NCI-H2171 treated with DMSO at 0.1 percent for 48 hours (cell line): ENCODE measurements at places on chromosomes 5 and 9.

DNA sequence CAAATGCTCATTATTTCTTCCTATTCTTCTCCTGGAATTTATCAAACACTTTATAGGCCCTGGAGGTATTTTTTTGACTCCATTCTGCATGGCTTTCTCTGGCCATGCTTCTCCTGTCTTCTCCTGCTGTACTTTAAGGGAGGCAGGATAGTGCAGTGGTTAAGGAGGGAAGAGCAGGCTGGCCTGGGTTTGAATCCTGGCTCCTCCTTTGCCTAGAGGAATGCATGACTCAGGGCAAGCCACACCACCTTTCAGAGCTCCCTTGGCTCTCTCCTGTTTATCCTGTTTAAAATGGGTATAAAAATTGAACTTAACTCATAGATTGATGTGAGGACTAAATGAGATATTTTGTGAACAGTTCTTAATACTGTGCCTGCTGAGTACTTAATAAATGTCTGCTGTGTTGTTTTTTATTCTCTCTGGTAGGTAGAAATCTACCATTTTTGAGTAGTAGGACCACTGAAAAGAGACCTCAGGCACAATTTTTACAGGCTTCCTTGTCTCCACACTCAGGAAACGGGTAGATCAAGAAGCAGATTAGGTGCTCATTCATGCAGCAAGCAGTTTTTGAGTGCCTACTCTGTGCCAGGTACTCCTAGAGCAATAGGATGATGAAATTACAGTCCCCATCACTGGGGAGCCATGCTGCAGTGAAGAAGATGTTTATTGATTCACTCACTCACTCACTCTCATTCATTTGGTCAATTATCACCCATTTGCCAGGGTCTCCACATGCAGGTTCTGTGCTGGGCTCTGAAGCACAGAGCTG lies 32.7 kb upstream of the ARAP3 start:
- no peak for DNase-seq

GRCh38 chr5:74113196-74113540 lies 487.2 kb downstream of the ARHGEF28 start:
- peak; percentile 8 for DNase-seq

- DNase-seq: no peak
These were observed 34.6 kb downstream of the SGCD start for GRCh38 chr5:156361436-156362109.

GRCh38 chr5:56060276-56061110 lies 65.7 kb upstream of the IL6ST start:
- no peak for DNase-seq

- DNase-seq: no peak
These were observed 80.2 kb downstream of the FGF18 start for GRCh38 chr5:171499611-171500010.

DNA sequence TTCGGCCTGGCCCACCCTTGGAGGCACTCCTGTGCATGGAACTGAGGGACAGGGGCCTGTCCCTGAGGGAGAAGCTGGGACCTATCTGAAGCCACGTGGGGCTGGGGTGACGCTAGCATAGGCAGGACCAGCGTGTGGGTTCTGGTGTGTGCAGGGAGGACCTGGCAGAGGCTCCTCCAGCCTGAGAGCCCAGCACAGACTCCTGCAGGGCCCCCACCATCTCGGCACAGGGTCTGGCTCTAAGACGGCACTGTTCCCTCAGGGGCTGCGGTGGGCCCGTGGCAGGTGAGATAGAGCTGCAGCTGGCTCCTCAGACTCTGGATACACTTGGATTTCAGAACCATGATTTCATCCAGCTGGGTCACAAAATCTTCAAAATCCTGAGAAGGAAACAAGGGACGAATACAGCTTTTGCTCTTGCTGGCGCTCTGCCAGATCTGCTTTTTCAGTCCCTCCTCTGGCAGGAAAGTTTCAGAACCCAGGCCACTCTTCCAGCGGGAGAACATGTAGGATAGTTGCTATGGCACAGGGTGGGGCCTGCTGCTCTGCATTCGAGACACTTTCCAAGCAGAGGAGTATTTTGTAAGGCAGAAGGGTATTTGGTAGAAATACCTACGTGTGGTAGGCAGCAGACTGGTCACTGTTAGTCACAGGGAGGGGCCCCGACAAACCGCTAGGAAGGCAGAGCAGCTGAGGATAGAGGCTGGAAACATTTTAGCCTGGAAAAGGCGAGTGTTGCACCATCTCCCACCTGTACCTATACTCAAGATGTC lies 74.7 kb downstream of the KIF24 start:
- no peak for DNase-seq

DNA sequence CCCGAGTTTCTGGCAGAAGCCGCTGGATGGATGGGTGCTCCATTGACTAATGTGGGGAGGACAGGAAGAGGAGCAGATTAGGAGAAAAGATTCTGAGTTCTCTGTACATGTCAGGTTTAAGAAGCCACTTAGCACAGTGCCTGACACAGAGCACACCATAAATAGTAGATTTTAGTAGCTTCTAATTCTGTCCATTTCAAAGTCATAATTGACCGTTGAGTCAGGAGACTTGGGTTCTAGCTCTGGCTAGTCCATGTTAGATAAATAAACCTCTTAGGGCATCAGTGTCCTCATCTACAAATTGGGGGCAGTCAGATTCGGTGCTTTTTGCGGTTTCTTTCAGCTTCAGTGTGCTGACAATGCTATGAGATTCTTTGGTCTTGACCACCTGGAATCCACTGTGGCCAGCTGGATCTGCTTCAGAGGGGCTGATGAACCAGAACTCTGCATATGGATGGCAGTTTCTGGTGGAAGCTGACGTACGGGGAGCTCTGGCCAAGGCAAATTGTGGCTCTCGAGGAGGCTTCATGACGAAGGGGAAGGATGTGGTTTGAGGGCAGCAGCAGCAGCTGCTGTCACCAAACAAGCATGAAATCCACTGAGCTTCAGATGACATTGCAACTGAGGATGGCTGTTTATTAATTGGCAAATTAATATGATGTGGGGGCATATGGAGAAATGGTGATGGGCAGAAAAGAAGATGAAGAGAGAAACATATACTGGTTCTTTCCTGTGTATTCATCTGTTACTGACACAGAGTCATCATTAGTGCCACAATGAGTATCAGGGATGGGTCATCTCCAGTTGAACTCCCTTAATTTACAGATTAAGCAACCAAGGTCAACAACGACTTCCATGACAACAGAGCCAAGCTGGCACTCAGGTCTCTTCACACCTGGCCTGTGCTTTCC lies 134.4 kb downstream of the AOPEP start:
- DNase-seq: no peak

DNA sequence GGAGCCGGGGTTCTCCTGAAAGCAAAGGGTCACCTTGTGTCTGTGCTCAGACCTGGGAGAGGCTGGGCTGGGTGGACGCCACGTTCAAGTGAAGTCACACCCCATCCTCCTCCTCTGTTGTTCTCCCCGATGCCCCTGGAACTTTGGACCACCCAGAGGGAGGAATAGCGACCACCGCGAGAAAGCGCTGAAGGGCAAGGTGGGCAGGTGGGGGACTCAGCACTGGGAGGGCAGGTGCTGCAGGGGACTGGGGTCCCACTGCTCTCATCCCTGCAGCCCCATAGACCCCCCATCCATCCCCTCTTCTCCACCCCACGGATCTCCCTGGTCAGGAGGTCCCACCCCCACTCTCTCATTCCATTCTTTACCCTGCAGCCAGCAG lies 48.8 kb upstream of the COL5A1 start:
- no peak for DNase-seq

- DNase-seq: no peak
These were observed 74.1 kb downstream of the AOPEP start for GRCh38 chr9:94800424-94801117.

DNA sequence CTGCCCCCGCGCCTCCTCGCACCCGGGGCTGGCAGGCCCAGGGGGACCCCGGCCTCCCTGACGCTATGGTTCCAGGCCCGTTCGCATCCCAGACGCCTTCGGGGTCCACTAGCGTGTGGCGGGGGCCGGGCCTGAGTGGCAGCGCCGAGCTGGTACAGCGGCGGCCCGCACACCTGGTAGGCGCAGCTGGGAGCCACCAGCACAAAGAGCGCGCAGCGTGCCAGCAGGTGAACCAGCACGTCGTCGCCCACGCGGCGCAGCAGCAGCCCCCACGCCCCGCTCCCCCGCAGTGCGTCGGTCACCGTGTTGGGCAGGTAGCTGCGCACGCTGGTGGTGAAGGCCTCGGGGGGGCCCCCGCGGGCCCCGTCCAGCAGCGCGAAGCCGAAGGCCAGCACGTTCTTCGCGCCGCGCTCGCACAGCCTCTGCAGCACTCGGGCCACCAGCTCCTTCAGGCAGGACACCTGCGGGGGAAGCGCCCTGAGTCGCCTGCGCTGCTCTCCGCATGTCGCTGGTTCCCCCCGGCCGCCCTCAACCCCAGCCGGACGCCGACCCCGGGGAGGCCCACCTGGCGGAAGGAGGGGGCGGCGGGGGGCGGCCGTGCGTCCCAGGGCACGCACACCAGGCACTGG lies 548 bp downstream of the TERT start:
- no peak for DNase-seq

- DNase-seq: no peak
These were observed 90.4 kb upstream of the ANKRD55 start for GRCh38 chr5:56323505-56323904.

- DNase-seq: no peak
These were observed 38.8 kb downstream of the CARTPT start for GRCh38 chr5:71757590-71758543.
